Nucleus accumbens (tissue), 56 donors: ENCODE measurements at places on chromosomes 2 and 18.

DNA sequence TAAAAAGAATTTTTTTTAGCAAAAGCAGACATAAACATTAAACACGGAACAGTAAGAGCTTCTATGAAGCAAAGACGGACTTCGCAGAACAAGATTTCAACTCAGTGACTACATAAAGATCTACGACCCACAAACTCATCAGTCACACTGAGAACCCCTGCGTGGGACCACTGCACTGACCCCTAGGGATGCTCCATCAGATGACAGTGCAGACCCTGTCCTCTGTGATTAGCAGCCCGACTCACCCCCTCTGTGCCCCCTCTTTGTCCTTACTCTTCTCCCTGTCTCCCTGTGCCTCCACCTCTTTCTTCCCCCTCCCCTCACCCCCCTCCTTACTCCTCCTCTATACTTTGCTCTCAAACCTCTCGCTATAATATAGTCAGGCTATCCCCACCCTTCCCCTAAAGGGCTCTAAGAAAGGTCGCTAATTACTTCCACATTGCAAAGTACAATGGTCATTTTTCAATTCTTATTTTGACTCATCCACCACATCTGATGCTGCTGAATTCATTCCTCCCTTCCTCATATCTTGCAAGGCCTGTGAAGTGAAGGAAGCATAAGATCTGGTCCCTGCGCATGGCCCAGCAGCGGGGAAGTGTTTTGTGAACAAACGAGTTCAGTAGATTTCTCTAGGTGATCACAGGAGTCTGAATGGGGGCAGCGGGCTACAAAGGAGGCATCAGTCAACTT, 89.3 kb downstream of the CABYR start:
- no peak for DNase-seq

DNA sequence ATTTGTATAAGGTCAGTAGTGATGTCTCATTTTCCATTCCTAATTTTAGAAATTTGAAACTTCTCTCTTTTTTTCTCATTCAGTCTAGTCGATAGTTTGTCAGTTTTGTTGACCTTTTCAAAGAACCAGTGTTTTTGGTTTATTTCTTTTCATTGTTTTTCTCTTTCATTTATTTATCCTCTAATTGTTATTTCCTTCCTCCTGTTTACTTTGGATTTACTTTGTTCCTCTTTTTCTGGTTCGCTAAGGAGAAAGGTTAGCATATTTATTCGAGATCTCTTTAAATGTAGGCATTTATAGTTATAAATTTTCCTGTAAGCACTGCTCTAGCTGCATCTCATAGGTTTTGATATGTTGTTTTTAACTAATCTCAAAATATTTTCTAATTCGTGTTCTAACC, 65.1 kb upstream of the TXNDC2 start:
- DNase-seq = no peak

- DNase-seq = no peak
Measured at GRCh38 chr18:13893418-13893760, 21.9 kb downstream of the MC2R start.

- DNase-seq = no peak
Measured at GRCh38 chr2:101018934-101019333, 16.8 kb downstream of the RPL31 start.

GRCh38 chr2:106161938-106162820, 31.9 kb downstream of the UXS1 start:
- no peak for DNase-seq

- DNase-seq = no peak
Measured at GRCh38 chr2:27886322-27886721, 3.9 kb downstream of the RBKS start.

GRCh38 chr2:58739033-58739432, 497.9 kb upstream of the FANCL start:
- no peak for DNase-seq

GRCh38 chr18:36265015-36265414, 32.5 kb upstream of the FHOD3 start:
- DNase-seq = no peak

GRCh38 chr18:78180741-78181140, 798.9 kb upstream of the SALL3 start:
- DNase-seq = no peak

DNA sequence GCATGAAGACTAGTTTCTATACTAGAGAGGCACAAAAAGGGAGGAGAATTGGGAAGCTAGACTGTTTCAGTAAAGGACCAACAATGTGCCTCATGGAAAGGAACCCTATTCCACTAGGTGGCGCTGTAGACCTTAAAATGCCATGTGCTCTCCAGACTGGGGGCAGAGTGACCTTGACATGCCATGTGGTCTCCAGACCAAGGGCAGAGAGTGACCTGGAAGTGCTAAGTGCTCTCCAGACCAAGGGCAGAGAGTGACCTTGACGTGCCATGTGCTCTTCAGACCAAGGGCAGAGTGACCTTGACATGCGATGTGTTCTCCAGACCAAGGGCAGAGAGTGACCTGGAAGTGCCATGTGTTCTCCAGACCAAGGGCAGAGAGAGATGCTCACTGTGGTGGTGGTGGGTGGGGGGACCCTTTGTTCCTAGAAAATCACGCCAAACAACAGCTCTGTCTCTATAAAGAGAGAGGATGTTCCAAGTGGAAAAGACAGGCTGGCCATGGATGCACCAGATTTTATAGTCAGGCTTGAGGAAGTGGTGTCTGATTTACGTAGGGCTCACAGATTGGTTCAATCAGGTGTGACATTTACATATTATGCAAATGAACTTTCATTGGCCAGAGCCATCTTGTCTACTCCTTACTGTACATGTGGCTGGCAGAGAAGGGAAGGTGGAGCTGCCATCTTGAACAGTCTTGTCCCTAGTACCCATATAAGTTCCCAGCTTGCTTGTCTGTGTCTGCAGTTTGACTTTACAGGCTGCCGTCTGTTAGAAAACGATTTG, 344.0 kb upstream of the DDX18 start:
- peak; percentile 20 for DNase-seq

DNA sequence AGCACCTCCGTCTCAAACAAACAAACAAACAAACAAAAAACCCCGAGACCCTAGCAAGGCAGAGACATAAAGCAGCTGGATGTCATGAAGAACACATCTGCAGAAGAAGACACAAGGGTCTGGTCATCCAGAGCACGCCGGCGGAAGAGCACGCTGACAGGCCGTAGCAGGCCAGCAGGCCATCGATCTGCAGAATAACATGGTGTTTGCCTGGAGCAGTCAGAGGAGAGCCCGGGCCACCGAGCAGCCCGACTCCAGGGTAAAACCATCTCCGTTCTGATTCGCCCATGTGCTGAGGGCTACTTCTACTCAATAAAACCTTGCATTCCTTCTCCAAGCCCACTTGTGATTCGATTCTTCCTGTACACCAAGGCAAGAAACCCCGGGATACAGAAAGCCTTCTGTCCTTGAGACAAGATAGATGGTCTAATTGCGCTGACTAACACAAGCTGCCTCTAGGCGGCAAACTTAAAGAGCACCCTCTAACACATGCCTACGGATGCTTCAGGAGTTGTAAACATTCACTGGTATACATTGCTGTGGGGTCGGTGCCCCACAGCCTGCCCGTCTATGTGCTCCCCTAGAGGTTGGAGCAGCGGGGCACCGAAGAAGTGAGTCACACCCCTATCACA, 549.8 kb upstream of the NRXN1 start:
- no peak for DNase-seq
